Motor neuron (in vitro differentiated cells): ENCODE measurements at places on chromosomes 12 and 14. TPM values are rescaled to one million over a fixed set of nuclear protein-coding genes. Genes with fewer than 3 reads are reported as not detected.

DNA sequence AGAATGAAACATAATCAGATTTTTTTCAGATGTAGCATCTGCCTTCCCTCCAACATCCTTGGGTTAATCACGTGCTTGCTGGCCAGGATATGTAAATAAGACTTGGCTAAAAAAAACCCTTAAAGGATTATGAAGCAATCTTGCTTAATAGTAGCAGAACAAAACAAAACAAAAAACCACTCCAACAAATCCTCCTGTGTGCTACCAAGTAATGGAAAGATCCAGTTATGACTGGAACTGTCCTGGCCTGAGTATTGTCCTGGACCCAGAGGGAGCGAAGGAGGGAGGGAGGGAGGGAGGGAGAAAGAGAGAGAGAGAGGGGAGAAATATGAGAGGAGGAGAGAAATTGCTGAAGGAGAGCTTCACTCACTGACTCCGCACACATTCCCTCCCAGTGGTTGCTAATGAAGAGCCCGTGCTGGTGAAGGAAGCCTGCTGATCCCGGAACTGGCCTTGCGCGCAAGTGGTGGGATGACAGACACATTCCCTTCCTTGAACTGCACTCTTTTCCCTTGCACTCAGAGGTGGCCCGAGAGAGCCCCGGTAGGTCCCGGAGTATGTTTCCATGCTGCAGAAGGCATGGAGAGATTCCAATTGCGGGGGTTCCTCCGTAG, 57.2 kb downstream of the HMGA2 start:
- peak; percentile 77 for ATAC-seq

- ATAC-seq: peak; percentile 32
Observed at GRCh38 chr12:132341318-132342050, 12.1 kb upstream of the GALNT9 start.

- ATAC-seq: no peak
Observed at GRCh38 chr14:73824127-73824526, 27.5 kb upstream of the PTGR2 start.

The NTF3 gene
- total RNA-seq: 150 and 156 TPM in 2 replicates

DNA sequence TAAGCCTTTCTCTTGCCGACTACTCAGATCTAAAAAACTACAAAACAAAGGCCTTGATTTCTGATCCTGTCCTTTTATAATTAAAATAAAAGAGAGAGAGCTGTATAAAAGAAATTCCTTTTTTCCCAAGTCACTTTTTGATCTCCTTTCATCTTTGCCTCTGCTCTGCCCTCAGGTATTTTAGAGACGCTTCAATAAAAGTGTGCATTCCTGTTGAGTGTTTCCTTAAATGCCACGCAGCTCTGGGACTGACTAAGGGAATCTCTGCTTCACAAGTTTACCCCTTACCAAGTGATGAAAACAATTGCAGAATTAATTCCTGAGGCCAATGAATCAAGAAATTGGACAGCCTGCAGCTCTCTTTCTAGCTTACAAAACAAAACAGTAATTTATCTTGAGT, 1109.8 kb downstream of the TMTC2 start:
- no peak for ATAC-seq

DNA sequence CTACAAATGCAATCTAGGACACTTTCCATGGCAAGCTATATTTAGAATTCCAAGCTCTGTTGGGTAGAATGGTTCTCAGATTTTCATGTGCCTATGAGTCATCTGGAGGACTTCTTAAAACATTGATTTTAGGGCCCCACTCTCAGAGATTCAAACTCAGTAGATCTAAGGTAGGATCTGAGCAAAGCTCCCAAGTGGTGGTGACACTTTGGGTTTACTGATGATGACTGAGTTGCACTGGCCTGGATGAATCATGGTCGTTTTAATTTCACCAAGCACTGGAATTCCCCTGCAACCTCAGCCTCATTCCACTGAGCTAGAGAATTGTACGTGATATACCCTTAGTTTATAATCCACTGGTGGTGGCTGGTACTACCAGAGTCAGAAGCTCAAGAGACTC, 86.5 kb downstream of the PPM1H start:
- ATAC-seq: peak; percentile 25

DNA sequence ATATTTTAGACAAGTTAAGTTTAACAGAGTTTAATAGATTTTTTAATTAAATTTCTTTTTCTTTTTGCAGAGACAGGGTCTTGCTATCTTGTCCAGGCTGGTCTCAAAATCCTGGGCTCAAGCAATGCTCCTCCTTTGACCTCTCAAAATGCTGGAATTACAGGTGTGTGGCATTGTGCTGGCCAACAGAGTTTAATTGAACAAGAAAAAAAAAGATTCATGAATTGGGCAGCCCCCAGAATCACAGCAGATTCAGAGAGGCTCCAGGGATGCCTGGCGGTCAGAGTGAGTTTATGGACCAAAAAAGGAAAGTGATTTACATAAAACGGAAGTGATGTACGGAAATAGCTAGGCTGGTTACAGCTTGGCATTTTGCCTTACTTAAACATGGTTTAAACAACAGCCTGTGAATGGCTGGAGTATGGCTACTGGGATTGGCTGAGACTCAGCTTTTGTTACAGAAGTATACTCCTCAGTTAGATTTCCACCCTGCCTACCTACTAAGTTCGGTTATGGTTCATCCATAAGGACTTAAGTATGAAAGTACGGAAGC, 14.5 kb upstream of the TESPA1 start:
- no peak for ATAC-seq

The DNAH10 gene
- total RNA-seq: 95.0 and 138 TPM in 2 replicates

- ATAC-seq: peak; percentile 71
Observed at GRCh38 chr12:64937452-64937851, 113.0 kb downstream of the TBC1D30 start.

The CMA1 gene
- 0.21 TPM in 1 of 2 replicates, not detected in the other for total RNA-seq

DNA sequence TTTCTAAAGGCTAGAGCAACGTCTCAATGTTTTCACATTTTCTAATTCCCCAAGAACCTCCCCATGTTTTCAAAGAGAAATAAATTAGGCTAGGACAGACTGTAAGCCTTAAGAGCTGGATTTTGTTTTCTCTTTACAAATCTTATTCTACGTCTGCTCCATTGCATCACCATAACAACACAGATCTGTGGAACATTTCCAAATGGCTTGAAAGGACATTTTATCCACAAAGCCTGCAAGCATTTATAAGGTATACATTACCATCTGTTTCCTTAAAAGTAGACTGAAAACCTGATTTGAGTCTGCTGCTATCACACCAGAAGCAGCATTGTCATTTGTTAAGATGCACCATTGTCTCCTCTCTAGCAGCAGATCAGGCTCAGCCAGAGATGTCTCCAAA, 115.3 kb upstream of the PLEKHA5 start:
- ATAC-seq: no peak

GRCh38 chr12:27463511-27464219, 17.1 kb downstream of the SMCO2 start:
- ATAC-seq: no peak

The NFE2 gene
- total RNA-seq: 0.23 and 0.41 TPM in 2 replicates

DNA sequence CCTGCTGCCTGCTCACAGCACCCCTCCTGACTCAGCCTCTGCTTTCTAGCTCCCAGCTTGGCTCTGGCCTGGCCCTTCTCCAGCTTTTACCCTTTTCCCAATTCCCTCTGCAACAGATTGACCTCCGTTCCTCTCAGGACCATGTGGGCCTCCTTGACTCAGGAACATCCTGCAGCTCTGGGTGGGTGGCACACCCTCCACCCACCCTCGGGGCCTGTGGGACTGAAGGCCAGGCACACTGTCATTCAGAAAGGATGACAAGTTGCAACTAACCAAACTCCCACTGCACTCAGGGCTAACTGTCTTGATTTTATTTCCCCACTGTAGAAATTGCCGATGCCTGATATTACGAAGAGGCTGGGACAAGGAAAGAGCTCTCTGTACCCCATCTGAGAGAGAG, 59.4 kb downstream of the HELB start:
- ATAC-seq: no peak

- no peak for ATAC-seq
Observed at GRCh38 chr12:58809064-58809607, 111.2 kb downstream of the LRIG3 start.
